ENCODE measurements at places on chromosomes 7 and 10.

DNA sequence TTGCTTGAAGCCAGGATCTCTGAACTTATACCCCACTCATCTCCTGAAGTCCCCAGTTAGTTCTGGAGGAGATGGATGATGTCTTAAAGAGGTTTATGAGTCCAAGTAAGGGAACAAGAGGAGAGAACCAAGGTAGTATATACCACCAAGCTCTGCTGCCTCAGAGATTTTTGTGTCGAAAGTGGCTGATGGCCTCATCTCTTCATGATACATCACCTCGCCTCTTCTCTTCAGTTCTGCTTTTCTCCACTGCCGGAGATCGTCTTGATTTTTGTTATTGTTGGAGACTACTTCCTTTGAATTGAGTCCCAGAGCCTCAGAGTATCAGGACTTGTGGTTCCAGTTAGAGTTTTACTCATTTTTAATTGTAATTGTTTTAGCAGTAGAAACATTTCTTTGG is 1.9 kb downstream of the VTI1A start:
- no peak for DNase-seq

DNA sequence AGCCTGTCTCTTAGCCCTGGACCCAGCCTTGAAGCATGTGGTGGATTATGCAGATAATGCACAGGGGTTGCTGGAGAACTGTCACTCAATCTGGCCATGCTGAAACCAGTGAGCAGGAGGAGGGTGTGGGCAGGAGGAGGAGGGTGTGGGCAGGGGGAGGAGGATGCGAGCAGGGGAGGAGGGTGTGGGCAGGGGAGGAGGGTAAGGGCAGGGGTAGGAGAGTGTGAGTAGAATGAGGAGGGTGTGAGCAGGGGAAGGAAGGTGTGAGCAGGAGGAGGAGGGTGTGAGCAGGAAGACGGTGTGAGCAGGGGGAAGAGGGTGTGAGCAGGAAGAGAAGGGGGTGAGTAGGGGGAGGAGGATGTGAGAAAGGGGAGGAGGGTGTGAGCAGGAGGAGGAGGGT is 18.8 kb downstream of the CAMK2B start:
- DNase-seq, result no peak

DNA sequence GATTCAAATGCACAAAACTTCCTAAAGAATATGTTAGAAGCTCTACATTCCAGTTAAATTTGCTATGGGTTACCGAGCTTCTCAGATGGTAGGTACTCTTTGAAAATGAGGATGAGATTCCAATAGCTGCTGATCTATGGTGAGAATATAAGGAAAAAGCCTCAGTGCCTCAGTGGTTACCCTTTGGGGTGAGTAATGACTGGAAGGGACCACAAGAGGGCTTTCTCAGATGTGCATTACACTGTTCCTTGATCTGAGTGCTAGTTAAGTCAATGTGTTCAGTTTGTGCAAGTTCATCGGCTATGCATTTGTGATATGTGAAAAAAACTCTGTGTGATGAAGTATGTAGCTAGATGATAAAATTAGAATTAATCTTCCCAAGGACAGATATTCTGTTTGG is 3.5 kb downstream of the NRCAM start:
- DNase-seq, result peak; percentile 56

- DNase-seq, result no peak
These were observed 265.2 kb upstream of the CSTF2T start for GRCh38 chr10:51964630-51965029.

- no peak for DNase-seq
These were observed 199.3 kb upstream of the MDFIC start for GRCh38 chr7:114722562-114722961.

- DNase-seq, result no peak
These were observed 287.5 kb upstream of the KLF14 start for GRCh38 chr7:131021460-131021859.

DNA sequence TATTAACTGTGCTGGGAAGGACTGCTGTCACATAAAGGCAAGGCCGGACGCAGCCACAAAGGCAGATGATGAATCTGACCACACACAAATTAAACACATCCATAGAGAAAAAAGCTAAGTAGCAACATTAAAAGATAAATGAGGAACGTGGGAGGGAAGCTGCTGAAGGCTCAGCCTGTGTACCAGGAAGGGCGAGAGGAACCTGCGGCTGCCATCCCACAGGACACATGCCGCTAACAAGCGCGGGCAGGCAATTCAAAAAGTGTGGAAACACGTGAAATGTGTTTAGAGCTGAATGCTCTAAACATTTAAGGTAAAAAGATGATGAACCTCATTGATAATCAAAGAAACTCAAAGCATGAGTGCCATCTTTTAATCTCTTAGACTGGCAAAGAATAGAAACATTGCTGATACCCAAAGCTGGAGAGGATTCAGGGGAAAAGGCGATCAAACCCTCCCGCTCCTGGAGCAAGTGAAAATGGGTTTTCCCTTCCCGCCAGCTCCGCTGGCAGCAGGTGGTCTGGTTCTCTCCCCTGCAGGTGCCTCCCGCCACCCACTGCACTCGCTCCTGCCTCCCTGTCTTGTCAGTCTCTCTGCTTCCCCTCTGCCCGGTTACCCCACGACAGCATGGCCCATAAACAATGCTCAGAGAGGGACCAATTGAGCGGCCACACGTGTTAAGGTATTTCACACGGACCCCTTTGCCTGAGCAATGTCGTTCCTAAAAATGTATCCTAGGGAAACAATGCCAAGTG is 4.2 kb downstream of the STK32C start:
- DNase-seq, result no peak

GRCh38 chr7:27073076-27073475 is 22.7 kb downstream of the HOXA1 start:
- no peak for DNase-seq

GRCh38 chr7:45021604-45022296 is 21.7 kb downstream of the CCM2 start:
- no peak for DNase-seq

DNA sequence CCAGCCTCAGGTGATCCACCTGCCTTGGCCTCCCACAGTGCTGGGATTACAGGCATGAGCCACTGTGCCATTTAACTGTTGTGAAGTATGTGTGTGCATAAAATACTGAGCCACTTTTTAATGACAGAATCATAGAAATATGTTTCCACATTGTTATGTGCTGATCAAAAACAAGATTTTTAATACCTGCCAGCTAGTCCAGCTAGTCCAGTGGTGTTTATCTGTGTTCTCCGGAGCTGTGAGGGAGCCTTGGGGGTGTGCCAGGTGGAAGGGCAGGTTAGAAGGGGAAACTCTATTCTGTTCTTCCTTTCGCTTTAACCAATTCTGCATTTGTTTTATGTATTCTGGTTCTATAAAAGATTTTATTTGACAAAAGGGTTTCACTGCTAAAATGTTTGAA is 7.0 kb downstream of the FAM221A start:
- DNase-seq, result no peak

GRCh38 chr10:7070950-7071349 is 339.9 kb downstream of the SFMBT2 start:
- no peak for DNase-seq

GRCh38 chr10:110746254-110746826 is 102.2 kb downstream of the RBM20 start:
- DNase-seq, result peak; percentile 81

GRCh38 chr7:113582471-113582870 is 336.3 kb downstream of the PPP1R3A start:
- no peak for DNase-seq

- no peak for DNase-seq
These were observed 85.6 kb upstream of the MTPN start for GRCh38 chr7:136062625-136063325.

GRCh38 chr7:90792301-90792700 is 196.2 kb downstream of the CDK14 start:
- no peak for DNase-seq
